ENCODE measurements at places on chromosomes 6 and 20.

- no peak for DNase-seq
Measured at GRCh38 chr6:3882866-3883265, 33.7 kb downstream of the FAM50B start.

DNA sequence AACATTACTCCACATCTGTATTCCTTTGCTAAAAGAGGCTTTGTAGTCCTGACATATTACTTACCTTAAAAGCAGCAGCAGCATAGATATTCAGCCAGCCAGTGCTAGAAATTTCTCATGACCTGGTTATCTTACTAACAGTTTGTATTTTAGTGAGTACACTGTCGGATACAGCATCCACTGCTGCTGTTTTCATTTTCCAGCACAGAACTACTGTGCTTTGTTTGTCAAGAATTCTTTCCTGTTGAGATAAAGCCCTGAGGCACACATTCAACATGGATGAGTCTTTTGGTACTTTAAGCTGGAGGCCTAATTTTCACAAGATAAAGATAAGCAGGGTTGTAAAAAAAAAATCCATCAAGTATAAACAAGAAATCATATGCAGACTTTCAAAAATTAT lies 311.2 kb upstream of the OPRM1 start:
- DNase-seq = no peak

- DNase-seq = no peak
Measured at GRCh38 chr6:162416831-162417537, 310.6 kb downstream of the PRKN start.

DNA sequence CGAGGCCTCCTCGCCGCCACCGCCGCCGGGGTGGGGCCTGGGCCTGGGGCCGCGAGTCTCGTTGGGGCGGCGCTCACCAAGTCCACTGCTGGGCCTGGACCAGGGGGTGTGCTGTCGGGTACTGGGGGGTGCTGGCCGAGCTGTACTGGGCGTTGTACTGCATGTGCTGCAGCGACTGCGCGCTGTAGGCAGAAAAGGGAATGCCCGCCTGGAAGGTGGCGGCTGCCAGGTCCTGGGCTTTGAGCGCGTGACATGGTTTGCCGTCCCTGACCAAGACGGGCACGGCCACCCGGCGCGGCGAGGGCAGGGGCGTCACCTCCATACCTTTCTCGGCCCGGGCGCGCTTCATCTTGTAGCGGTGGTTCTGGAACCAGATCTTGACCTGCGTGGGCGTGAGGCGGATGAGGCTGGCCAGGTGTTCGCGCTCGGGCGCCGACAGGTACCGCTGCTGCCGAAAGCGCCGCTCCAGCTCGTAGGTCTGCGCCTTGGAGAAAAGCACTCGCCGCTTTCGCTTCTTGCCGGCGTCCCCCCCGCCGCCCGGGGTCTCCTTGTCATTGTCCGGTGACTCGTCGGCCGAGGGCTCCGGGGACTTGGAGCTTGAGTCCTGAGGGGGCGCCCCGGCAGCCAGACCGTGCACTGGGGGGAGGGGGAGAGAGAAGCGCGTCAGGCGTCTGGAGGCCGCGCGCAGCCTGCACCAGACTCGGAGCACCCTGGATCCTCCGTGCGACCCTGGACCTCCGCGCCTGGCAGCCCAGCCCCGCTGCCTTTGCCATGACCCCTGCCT lies 1.8 kb downstream of the NKX2-2 start:
- DNase-seq = no peak

- DNase-seq = no peak
Measured at GRCh38 chr6:131947986-131948661, 3.0 kb downstream of the CCN2 start.

DNA sequence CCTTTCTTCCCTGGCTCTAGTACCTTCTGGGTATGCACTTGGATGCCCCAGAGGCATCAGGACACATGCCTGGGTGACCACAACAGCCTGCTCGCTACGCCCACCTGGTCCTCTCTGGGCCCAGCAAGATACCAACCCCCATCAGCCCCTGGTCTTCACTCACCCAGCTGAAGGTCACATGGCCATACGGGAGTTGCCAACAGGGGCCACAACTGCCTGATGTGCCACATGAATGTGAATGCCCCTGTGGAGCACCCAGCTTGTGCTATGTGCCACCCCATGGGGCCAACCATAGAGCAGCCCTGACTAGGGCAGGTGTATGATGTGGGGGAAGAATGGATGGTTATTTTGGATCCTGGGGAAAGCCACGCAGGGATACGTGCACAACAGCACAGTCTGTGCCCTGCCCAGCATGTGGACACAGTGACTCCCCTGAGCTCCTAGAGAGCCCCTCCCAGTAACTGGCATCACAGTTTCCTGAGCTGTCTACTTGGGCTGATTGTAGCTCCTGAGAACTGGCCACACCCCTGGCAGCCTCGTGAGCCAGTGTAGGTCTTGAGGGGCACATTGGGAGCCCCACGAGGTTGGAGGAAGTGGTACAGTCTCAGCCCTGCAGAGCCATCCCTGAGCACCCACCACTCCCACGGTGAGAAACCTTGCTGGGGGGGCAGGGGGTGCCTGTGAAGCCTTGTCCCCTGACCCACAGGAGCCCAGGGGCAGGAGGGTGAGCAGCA lies 10.5 kb upstream of the PCMTD2 start:
- no peak for DNase-seq

- no peak for DNase-seq
Measured at GRCh38 chr20:23079016-23079351, 7.1 kb downstream of the CD93 start.

DNA sequence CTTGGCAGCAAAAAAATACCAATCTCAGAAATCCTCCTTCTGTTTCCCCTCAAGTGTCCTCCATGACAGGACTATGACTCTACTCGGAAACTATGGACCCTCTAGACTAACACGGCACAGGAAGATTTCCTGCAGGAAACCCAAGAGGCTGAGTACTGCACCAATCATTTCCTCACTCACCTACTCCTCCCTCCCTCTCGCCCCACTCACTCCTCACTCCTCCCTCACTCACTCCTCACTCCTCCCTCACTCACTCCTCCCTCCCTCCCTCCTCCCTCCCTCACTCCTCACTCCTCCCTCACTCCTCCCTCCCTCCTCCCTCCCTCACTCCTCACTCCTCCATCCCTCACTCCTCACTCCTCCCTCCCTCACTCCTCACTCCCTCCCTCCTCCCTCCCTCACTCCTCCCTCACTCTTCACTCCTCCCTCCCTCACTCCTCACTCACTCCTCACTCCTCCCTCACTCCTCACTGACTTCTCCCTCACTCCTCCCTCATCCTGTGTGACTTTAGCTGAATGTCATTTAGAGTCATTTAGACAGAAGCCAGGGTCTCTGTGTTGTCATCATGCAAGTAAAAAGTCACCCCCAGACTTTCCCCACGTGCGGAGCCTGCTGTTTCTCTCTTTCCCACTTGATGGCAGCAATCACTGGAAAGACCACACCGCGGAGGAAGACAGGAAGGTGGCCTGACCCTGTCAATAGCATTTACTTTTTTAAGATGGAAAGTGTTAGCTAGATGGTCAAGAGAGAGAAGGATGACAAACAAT lies 226.8 kb upstream of the PDE10A start:
- no peak for DNase-seq

DNA sequence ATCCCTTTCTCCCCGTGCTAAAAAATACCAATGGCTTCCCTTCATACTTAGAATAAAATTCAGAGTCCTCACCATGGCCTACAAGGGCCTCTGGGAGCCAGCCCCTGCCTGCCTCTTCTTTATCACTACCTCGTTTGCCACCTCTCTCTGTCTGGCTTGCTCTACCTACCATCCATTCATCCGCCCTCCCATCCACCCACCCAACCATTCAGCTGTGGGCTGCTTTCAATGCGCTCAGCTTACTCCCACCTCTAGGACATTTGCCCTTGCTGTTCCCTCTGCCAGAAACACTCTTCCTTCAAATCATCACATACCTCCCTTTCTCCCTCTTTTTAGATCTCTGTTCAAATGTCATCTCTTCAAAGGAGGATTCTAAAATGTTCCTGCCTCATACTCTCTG lies 44.4 kb downstream of the PACSIN1 start:
- DNase-seq = no peak

DNA sequence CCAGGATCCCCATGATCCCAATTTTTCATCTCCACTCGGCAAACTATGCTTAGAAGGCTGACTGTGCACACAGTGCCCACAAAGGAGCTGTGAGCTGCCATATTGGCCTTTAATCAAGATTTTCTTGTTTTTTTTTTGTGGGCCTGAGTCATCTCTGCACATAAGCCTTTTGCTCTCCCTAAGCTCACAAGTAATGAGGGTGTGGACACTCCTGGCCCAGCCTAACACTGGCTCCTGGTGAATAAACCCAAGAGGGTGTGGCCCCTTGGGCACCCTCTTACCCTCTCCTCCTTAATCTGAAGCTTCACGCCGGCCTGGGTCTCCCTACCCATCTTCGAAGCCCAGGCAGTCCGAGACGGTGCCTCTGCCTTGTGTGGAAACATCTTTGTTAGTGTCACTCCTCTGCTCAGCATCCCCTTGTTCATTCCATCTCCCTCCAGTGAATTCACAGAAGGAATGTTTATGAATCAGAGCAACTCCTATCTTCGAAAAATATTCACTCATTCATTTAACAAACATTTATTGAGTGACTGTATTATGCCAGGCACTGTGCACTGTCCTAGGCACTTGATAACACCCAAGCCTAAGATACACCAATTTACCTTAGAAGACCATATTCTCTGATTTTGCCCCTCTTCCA lies 22.2 kb upstream of the MRPS10 start:
- DNase-seq = no peak

- DNase-seq = no peak
Measured at GRCh38 chr6:150202404-150202803, 59.6 kb downstream of the PPP1R14C start.

- no peak for DNase-seq
Measured at GRCh38 chr6:147135211-147135681, 69.0 kb upstream of the STXBP5 start.

- no peak for DNase-seq
Measured at GRCh38 chr20:4989570-4989969, 11.7 kb downstream of the SLC23A2 start.

DNA sequence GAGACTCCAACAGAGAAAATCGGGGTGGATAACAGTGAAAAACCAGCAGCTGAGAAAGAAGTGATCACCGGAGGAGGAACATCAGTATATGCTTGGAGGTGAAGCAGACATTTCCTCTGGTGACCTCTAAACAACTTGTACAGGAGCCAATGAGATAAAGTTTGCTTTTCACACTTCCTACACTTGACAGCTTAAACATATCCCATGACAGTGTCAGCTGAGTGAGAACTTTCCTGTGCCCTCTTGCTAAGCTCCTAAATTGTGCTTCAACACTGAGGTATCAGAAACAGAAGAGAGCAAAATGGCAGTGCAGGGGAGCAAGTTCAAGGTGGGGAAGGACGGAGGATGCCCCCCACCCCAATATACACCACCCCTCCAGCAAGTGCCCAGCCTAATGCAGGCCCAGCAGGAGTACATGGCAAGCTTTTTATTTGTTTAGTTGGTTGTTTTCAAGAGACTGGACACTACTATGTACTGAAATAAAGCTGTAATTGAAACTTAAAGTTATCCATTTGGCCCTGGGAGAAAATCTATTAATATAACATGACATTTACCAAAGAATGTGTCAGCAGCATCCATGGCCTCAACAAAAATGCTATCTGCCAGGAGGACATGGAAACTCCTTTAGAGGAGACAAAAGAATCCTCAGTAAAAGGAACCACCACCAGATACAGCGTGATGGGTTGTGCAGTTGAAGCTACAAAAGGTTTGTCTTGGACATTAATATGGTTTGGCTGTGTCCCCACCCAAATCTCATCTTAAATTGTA lies 540.2 kb downstream of the PRKN start:
- no peak for DNase-seq

GRCh38 chr20:45949542-45950329 lies 15.3 kb downstream of the PCIF1 start:
- DNase-seq = no peak

DNA sequence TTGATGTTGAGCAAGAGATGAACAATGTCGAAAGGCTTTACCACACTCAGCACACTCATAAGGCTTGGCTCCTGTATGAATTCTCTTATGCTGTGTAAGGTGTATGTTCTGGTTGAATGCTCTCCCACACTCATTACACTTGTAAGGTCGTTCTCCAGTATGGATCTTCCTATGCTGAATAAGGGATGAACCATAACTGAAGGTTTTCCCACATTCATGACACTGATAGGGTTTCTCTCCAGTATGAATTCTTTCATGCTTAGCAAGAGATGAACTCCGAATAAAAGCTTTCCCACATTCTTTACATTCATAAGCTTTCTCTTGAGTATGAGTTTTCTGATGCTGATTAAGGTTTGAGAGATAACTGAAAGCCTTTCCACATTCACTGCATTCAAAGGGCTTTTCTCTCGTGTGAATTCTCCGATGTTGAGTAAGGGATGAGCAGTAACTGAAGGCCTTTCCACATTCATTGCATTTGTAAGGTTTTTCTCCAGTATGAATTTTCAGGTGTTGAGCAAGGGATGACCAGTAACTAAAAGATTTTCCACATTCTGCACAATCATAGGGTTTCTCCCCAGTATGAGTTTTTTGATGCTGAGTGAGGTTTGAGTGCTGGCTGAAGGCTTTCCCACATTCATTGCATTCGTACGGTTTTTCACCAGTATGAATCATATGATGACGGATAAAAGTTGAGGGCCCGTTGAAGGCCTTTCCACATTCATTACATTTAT lies 21.1 kb downstream of the ZNF184 start:
- DNase-seq = no peak

GRCh38 chr6:112281821-112282615 lies 27.7 kb upstream of the LAMA4 start:
- no peak for DNase-seq

DNA sequence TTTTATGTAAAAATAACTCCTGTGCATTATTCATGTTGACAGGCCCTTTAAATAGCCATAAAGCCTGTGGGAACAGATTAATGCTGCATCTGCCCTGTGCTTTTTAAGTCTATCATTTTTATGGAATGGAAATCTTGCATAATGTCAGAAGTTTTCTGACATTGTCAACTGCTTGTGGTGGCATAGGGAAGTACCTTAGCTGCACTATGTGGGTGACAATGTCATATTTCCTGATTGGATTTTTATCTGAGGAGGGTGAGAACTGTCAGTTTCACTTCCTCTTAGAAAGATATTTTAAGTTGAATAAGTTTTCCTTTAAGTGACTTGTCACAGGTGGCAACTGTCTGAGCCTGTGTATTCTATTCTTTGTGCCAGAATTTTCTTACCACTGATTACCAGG lies 267.9 kb downstream of the PLCB1 start:
- DNase-seq = no peak

DNA sequence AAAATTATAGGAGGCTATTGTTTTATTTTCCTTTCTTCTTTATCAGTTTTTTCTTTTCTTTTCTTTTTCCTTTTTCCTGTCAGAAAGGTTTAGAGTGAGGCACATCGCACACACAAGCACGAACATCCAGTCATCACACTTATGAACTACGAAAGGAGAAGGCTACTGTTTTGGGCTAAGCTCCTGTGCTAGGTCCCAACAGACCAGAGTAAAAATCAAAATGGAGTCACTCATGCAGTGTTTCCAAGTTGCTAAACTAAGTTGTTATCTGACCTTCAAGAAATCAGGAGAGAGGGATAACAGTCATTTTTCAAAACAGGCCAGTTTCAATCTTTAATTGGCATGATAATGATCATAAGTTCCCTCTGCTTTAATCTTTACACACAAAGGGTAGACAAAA lies 93.6 kb downstream of the CD24 start:
- no peak for DNase-seq

All from stimulated activated CD8-positive, alpha-beta memory T cell treated with anti-CD3 and anti-CD28 coated beads, Interleukin-4, amount 100 ng/mL, for 1 hour (primary cell).